Stimulated activated CD8-positive, alpha-beta memory T cell treated with anti-CD3 and anti-CD28 coated beads, Interleukin-4, amount 100 ng/mL, for 4 hours (primary cell): ENCODE measurements at places on chromosomes 6 and 20.

GRCh38 chr6:160439751-160440150, 91.6 kb downstream of the SLC22A3 start:
- DNase-seq = no peak

GRCh38 chr6:12602951-12603672, 113.5 kb upstream of the PHACTR1 start:
- no peak for DNase-seq

DNA sequence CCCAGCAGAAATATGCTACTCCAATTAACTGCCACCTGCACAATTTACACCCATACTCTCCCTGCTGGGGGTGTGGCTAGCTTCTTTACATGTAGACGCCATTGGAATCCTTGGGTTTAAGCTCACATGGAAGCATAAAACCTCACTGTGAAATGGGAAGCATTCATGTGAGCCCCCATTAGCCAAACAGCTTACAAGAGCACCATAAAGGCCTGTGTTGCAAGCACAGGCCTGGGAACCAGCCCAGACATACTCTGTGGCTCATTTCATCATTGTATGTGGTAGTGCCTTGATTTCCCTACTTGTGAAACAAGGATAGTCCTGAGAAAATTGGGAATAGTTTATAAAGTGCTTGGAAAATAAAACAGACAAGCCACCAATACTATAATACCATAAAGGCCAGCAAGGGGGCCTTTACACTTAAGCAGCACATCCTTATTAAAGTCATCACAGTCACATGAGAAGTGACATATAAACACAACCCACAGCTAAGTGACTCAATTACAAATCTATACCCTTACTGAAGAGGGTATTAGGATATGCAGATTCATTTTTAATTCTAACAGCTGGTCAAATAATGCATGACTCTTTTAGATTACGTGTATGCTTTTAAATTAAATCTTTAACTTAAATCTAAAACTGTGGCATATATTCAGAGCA, 6.8 kb downstream of the ADNP start:
- DNase-seq = no peak

- no peak for DNase-seq
Measured at GRCh38 chr6:132043148-132043547, 92.0 kb upstream of the CCN2 start.

DNA sequence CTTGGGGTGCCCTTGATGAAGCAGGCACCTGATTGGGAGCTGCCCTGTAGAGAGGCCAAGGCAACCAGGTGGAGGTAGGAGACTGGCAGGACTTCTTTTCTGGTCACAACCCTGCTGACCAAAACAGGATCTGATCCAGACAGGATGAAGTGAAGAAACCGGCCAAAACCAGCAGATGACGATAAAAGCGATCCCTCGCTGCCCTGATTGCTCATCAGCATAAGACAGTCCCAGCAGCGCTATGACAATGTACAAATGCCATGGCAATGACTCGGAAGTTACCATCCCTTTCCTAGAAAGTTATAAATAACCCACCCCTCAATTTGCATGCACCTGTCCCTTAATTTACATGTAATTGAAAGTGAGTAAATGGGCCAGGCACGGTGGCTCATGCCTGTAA, 88.4 kb upstream of the PDE10A start:
- DNase-seq = no peak

DNA sequence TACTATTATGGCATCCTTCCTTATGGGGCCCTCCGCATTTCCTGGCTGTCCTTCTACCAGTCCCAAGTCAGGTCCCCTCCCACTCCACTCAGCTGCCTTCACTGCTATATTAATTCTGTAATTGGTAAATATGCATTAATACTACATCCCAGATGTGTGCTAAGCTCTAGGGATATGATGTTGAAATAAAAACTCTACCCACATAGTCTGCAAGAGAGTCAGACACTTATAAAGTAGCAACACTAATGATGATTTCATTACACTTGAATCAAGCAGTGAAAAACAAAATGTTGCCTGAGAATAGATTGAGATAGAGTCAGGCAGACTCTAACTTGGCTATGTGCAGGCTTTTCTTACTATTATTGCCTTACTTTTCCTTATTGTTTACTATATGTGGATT, 62.4 kb downstream of the AIG1 start:
- DNase-seq = no peak

- no peak for DNase-seq
Measured at GRCh38 chr6:101980924-101981323, 587.4 kb downstream of the GRIK2 start.
